ENCODE measurements at places on chromosomes 16 and 17.

- no peak for DNase-seq
Measured at GRCh38 chr16:30137897-30138296, 14.9 kb upstream of the MAPK3 start.

- DNase-seq: no peak
Measured at GRCh38 chr17:77830816-77831473, 127.6 kb upstream of the TNRC6C start.

GRCh38 chr16:56995136-56995805, 5.9 kb downstream of the NLRC5 start:
- no peak for DNase-seq

DNA sequence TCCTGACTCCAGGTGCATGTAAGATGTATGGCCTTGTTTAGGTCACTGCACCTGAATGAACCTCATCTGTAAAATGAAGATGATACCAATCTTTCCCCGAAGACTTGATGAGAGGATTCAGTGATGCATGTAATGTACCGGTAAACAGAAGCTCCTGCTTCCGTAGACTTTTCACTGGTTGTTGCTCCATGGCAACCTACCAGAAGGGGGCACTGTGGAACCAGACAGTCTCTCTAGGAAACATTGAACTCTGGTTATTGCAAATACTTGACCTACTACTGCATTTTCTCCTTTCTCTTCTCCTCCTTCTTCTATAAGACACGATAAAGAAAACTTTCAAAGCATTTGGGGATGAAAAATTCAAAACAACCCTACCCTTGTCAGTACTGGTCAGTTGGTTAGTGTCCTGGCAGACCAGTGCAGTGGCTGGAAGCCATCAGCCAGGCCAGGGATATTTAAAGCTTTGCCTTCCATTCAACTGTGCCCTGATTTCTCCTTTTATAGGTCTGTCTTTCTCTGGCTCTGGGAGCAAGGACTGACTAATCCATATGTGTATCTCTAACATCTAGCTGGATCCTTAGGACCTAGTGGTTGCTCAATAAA, 667.4 kb upstream of the SALL1 start:
- peak; percentile 78 for DNase-seq

- DNase-seq: no peak
Measured at GRCh38 chr17:16969931-16970906, 1.7 kb downstream of the TNFRSF13B start.

- DNase-seq: no peak
Measured at GRCh38 chr17:72677714-72678390, 414.6 kb downstream of the SLC39A11 start.

GRCh38 chr17:20153231-20153630, 144.1 kb downstream of the SPECC1 start:
- DNase-seq: no peak

GRCh38 chr17:44308320-44308818, at the start of gene RUNDC3A:
TSS of gene RUNDC3A (plus strand) at chr17:44308601. CDS start at chr17:44308833, 232 bp downstream.
- peak; percentile 80 for DNase-seq

DNA sequence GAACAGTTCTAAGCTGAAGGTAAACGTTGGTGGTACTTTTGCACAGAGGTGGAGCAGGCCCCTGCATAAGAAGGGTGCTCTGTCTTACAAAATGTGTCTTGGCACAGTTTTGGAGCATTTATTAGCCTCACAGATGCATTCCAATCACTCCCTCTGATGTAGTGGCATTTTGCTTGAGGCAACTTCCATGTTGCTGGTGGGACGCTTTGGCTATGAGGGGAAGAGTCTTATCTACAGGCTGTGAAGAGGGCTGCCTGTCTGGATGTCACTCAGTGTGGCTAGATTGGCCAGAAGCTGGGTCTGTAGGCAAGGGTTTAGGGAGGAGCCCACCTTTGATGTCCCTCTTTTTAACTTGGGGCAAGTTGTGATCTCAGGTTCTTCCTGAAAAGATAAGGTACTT, 2.6 kb upstream of the RARA start:
- no peak for DNase-seq

- DNase-seq: no peak
Measured at GRCh38 chr16:83908798-83909197, 9.9 kb downstream of the MLYCD start.
